ENCODE measurements at places on chromosomes 1 and 21.
A peak's percentile ranks its signal among the peaks of the same experiment; 100 is the strongest.

DNA sequence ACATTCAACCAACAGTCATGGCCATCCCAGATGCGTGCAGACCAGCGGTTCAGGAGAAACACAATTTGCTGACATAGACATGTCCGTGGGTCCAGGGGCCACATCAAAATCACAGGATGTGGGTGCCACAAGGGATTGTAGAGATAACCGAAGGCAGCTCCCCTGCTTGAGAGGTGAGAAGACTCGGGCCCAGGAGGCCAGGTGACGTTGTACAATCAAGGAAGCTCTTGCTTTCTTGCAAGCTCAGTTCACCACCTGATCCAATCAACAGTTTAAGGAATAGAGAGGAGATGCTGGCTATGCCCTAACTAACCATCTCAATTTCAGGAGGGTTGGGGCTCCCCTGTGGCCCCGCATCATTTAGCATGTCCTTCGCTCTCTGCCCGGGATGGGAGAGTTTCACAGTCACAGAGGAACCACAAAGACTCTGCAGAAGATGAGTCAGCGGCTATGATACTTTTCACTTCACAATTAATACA, 19.5 kb downstream of the UBASH3A start:
- peak; percentile 10 for DNase-seq

GRCh38 chr1:30375156-30375555, 348.2 kb downstream of the MATN1 start:
- DNase-seq = no peak

GRCh38 chr1:114756009-114756892, 1.5 kb downstream of the CSDE1 start:
- no peak for DNase-seq

DNA sequence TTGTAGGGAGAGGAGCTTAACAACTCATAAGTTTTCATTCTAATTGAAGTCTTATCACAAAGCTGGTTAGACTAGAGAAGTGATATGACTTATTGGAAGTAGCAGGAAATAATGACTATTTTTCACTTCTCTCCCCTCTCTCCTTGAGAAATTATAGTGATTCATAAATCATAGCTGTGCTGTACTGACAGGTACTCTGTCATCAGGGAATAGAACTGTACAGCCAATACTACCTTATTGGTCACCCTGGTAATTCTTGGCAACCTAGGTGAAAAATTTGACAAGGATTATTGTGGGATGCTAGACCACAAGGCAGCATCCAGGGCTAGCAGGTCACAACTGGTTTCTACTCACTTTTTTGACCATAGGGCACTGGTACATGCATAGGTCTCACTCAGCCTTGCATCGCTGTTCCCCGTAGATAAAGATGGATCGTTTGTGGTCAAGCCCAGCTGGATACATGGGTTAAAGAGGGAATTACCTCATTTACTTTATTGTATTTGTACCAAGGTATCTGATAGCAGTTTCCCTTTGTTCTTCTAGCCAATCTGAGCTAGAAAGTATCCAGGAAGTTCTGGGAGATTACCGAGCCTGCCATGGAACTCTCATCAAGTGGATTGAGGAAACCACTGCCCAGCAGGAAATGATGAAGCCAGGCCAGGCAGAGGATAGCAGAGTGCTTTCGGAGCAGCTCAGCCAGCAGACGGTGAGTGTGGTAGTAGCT, 113.6 kb downstream of the MACF1 start:
- DNase-seq = no peak

GRCh38 chr21:22096314-22096713, 1098.1 kb downstream of the NCAM2 start:
- no peak for DNase-seq

- no peak for DNase-seq
Observed at GRCh38 chr1:56627019-56627635, 18.0 kb upstream of the PRKAA2 start.

Measured in KG1 (cell line).